Left renal pelvis (tissue), 4 donors: ENCODE measurements at places on chromosomes 3 and 15.

DNA sequence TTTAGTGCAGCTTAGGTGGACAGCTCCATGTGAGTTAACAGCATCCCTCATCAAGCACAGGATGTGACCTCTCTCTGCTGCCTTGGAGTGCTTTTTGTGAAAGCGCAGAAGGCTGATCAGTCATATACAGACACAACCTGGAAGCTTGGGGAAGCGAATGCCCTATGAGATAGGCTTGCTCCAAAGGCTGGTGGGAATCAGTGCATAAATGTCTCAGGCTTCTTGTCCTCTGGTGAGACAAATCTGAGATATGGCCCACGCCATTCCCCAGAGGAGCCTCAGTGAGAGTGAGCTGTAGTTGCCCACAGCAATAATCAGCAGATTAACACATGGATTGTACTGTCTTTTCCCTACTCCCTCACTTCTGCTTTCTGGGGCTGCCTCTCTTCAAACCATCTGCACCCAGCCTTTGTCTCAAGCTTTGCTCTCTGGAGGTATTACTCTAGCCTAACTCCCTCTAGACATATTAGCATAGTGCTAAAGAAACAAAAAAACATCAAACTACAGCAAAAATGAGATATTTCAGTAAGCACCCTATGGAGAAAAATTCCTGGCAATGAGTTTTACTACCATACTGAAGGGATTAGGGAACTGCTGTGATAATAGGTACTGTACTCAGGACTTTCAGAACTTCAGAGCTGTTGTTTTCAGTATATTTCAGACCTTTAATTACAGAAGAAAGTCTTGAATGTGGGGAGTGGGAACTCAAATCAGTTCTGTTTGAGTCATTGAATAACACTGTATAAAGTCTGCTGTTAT lies 113.7 kb downstream of the OXSM start:
- DNase-seq: no peak

- peak; percentile 48 for DNase-seq
These were observed 51.6 kb upstream of the CP start for GRCh38 chr3:149273096-149273751.

- no peak for DNase-seq
These were observed 21.6 kb downstream of the REC114 start for GRCh38 chr15:73464602-73465001.

- DNase-seq: no peak
These were observed 195.9 kb upstream of the LRRN1 start for GRCh38 chr3:3603351-3603750.

DNA sequence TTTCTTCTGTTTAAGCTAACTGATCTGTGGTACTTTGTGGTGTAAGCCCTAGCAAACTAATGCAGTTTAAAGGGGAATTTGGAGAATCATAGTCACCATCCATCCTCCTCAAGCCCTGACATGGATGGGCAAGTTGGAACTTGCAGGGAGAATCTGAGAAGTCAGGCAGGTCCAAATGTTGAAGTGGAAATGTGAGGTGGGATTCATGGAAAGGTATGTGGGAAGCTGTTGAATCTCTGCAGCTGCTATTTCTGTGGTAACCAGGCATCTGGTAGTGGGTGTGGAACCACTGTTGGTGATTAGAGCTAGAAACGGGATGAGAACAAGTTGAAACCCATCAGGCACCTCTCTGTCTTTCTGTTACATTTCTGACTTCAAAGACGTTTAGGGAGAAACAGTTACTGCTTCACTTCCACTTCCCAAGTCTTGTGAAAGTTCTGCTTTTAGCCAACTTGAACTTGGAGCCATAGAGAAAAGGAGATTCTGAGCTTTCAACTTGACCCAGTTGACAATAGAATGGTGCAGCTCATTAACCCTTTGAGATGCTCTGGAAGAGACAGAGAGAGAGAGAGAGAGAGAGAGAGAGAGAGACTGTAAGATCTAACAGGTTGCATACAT lies 38.1 kb upstream of the NMNAT3 start:
- no peak for DNase-seq

- DNase-seq: no peak
These were observed 130.4 kb upstream of the CRBN start for GRCh38 chr3:3309887-3310286.

GRCh38 chr3:29143151-29143550 lies 137.7 kb upstream of the RBMS3 start:
- DNase-seq: no peak

- DNase-seq: no peak
These were observed 32.9 kb downstream of the AMOTL2 start for GRCh38 chr3:134341389-134341788.

DNA sequence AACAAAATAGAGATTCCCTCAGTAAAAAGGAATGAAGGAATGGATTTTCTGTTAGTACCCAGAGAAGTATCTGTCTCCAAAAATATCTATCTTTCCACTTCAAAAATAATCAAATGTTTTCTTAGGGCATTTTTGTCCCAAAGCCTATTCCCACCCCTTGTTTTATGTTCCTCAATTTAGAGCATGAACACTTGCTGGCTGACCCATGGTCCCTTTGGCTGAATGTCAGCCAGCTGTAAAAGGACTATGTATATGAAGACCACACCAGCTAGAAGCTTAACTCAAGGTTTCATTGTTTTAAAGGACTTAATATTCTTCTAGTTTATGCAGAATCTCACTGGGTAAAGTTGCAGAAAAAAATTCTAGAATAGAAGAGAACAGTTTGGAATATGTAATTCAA lies 931.2 kb downstream of the MCTP2 start:
- DNase-seq: no peak

GRCh38 chr3:183818706-183819624 lies 6.4 kb downstream of the MAP6D1 start:
- no peak for DNase-seq

- DNase-seq: no peak
These were observed 4.0 kb downstream of the NPTN start for GRCh38 chr15:73628976-73629797.

- no peak for DNase-seq
These were observed 40.5 kb upstream of the SIAH2 start for GRCh38 chr3:150803440-150803985.

DNA sequence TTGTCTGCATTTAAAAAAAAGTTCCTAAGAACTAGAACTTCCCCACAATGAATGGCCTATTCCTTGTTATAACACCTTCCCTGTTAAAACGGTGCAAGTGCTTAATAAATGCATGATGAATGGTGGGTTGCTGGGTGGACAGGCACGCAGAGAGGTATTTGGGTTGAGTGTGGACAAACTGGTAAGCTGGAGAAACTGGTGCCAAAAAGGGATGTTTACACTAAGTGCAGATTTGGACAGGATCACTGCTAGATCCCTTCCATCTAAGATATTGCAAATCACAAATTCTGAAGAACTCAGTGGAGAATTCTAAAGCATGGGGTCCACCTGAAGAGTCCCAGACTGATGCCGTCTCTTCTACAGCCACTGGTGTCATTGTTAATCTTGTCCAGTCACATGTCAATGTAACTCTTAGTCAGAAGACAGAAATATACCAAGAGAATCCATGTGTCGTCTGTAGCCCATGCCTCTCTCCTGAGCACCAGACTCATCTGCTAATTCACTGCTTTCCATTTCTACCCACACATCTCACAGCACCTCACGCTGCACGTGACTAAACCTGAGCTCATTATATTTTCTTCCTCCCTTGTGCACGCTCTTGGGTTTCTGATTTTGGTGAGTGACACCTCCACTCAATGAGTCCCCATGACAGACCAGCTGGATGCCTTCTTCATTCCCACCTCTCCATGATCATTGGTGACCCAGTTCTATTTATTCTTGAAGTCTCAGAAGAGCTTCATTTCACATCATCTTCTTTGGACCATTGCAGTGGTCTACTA lies 328.9 kb downstream of the THSD4 start:
- DNase-seq: no peak

DNA sequence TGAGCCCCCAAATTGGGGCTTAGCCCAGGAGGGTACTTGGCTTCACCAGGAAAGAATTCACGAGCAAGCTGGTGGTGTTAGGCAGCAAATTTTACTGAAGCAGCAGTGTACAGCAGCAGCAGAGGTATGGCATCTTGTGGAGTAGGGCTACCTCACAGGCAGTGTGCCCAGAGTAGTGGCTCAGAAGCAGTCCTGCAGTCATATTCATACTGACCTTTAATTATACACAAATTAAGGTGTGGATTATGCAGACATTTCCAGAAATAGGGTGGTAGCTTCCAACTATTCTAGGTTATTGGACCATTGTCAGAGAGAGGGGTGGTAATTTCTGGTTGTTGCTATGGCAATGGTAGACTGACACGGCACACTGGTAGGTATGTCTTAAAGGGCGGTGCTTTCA lies 20.7 kb upstream of the CADPS start:
- DNase-seq: no peak

DNA sequence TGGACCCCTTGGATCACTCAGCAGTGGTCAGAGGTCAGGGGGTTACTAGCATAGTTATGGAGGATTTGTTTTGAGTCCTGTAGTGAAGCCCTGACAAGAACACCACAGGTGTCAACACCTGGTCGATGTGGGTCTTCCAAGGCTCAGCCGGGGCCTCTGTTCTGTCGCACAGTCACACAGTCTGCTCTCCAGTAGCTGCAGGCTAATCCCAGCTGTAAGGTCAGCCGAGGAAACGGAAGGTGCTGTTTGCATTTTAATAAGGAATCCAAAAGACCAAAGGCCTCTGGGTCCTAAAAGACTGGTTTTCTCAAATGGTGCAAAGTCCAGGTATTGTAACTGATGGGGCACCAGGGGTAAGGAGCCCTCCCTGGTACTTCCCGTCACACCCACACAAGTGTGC lies 71.7 kb downstream of the RPLP1 start:
- DNase-seq: no peak

GRCh38 chr3:197430934-197431333 lies 124.8 kb downstream of the BDH1 start:
- no peak for DNase-seq

DNA sequence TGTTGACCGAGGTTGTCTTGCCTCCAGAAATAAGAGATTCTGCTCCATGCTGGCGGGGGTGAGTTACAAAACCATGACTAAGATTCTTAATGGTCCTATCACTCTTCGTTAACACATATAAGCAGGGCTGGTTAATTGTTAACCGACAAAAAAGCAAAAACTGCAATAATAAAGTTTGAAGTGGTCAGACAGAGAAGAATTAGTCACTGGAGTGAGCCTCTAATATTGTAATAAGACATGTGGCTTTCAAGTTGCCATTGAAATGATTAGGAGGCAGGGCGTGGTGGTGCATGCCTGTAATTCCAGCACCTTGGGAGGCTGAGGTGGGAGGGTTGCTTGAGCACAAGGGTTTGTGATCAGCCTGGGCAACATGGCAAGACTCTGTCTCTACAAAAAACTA lies 78.4 kb upstream of the NR2F2 start:
- no peak for DNase-seq

- no peak for DNase-seq
These were observed 128.0 kb downstream of the LRIG1 start for GRCh38 chr3:66372681-66373350.

DNA sequence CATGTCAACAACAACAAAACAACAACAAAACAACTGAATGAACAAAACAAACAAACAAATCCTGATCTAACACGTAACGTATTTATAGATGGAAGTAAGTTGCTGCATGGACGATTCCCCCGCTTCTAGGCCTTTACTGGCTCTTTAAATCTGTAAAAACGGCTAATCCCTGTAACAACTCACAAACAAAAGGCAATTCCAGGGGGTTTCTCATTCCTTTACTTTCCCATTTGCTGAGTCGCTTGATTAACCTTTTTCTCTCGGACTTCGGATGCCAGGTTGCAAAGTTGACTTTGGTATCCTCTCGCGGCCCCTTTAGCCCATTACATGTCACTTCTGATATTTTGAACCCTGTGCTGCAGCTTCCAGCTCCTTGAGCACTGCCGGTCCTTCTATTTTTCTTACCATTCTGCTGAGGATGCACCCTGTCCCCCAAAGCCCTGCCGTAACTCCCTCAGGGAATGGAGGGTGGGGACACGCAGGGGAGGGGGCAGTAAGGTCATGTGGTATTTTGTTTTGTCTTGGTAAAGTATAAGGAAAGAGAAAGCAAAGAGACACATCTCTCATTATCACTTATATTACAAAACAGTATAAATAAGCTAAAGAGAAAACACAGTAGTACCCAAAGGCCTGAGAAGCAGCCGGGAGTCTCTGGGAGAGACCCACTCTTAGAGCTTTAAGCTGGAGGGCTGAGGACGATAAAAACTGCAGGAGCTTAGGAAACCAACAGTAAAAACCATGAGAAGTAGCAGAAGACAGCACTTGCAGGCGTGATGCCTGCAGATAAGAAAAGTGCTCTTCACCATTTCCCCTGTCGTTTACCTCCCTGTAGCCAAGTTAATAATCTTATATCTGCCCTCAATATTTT lies 457.8 kb upstream of the ZNF717 start:
- DNase-seq: no peak

GRCh38 chr3:18144571-18144970 lies 280.6 kb downstream of the SATB1 start:
- no peak for DNase-seq

- DNase-seq: no peak
These were observed 61.6 kb upstream of the CD200R1L start for GRCh38 chr3:112908252-112908651.

DNA sequence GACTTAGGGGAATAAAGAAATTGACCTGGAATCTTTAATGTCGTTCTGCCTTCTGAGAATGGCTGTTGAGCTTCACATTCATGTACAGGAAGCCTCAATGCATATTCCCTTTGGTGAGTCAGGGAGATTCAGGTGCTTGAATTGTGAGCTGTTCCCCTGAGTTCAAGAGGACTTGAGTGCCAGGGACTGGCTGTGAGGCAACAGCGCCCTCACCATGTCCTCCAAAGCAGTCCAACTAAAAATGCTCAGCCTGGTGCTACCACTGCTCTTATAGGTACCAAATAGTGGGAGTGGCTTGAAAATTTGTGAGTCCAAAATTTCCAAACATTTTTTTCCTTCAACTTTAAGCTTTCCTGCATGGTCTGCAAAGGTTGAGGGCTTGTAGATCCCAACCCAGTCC lies 54.1 kb downstream of the LEO1 start:
- no peak for DNase-seq

- DNase-seq: no peak
These were observed 28.0 kb upstream of the RNF7 start for GRCh38 chr3:141710121-141710520.

GRCh38 chr3:53658613-53659193 lies 164.3 kb downstream of the CACNA1D start:
- no peak for DNase-seq

- no peak for DNase-seq
These were observed 51.0 kb upstream of the TRIM42 start for GRCh38 chr3:140626856-140627255.

GRCh38 chr3:123447749-123448517 lies 957 bp downstream of the ADCY5 start:
- DNase-seq: no peak

DNA sequence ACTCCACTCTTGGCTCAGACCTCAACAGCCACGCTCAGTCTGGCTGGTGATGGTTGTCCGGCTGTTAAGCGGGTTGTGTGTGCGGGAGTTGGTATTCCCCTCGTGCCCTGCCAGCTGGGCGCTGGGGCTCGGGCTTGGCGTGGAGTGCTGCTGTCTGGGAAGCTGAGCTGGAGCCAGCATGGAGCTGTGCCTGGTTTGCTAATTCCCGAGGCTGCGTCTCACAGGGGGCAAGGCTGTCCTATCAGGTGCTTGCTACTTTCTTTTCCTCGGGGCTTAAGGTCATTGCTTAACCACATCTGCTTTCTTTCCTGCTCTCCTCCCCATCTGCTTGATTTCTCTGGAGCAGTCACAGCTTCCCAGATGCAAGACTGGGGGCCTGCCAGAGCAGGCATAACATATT lies 29.9 kb downstream of the PDIA5 start:
- DNase-seq: no peak

- DNase-seq: no peak
These were observed 56.8 kb upstream of the INSYN1 start for GRCh38 chr15:73809728-73810501.

GRCh38 chr3:154195620-154196356 lies 74.6 kb downstream of the ARHGEF26 start:
- DNase-seq: no peak

GRCh38 chr3:176861137-176861536 lies 336.1 kb downstream of the TBL1XR1 start:
- DNase-seq: no peak
